ENCODE measurements at places on chromosomes 2 and 18.

DNA sequence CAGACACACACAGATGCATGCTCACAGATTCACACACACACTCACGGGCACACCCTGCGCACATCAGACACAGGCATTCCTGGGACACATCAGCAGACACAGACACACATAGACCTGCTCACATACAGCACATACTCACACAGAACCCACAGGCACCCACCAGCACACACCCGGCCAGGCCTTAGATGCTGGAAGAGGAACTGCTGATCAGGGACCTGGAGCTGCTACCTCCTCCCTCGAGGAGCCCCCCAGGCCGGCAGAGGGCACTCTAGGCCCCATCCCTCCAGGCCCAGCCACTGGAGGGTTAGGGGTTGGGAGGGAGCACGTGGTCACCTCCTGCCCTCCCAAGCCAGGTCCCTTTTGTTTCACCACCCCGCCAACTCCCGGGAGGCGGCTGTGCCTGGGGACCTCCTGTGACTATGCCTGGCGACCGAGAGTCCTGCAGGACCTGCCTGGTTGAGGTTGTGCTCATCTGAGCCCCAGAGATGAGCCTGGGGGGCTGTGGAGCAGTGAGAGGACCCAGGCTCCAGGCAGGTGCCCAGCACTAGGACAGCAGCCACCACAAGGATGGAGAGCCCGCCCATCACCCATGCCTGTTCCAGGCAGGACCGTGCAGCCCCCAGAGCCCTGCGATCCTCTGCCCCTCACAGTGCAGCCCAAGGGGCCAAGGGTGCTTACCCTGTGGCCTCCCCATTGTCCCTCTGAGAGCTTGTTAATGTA, 21.0 kb upstream of the PTMA start:
- no peak for DNase-seq

DNA sequence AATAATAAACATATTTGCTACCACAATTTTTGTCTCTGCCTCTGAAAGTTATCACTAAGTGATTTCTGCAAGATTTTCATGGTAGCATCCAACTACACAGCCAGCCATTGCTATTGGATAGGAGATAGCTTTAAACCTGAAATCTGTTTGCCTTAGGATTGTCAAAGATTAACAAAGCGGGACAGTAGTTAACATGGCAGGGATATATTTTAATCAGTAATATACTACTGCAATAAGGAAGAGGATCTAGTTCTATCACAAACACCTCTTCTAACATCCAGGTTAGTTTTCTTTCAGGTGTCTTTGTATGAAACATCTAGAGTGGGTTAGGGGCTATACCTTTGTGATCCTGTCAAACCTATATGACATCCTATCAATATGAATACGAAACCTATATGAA, 641.3 kb downstream of the DPP10 start:
- no peak for DNase-seq

GRCh38 chr2:233358335-233358734, 4.0 kb downstream of the DGKD start:
- DNase-seq = no peak

GRCh38 chr18:78659748-78660147, 319.9 kb upstream of the SALL3 start:
- no peak for DNase-seq

GRCh38 chr18:58761970-58762780, 90.9 kb downstream of the MALT1 start:
- no peak for DNase-seq
